Glomerular endothelial cell (primary cell): ENCODE measurements at places on chromosomes 4 and X.

DNA sequence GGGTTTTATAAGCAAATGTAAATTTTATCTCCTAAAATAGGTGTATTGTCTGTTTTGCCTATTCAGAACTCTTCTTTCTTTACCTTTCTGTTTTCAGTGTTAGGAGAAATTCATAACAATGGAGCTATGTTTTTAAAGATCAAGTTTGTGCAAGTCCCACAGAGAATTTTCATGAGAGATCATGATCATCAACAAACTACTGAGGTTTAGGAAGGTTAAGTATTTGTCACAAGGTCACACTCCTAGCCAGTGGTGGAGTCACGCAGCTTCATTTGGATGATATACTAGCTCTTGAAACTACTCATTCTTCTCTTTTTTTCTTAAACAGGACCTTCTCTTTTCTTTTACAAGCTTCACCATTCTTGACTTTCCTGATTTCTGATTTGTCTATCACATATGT lies 892.6 kb upstream of the FRG1 start:
- no peak for DNase-seq

DNA sequence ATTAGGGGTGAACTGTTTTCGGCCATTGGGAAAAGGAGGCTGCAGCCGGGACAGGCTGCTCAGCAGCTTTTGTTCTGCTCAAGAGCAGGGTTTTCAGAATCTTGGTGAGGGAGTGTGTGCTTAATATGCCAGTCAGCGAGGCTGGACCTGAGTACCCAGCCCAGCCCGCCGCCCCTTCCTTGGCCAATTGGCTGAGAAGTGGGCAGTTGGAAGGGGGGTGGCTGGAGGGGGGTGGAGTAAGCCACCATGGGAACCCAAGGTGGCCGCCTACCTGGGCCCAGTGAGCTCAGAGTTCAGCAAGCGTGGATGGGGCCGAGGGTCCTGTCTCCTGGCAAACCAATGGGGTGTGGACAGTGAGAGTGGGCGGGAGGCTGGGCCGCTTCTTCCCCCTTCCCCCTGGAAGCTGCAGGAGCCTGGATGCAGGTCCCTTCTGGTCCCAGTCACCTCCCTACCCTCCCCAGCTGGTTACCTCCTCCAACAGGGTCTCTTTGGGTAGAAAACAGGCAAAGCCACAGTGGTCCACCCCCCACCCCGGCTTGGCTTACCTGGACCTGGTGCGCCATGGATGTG lies 52.5 kb downstream of the SORCS2 start:
- DNase-seq, result no peak

DNA sequence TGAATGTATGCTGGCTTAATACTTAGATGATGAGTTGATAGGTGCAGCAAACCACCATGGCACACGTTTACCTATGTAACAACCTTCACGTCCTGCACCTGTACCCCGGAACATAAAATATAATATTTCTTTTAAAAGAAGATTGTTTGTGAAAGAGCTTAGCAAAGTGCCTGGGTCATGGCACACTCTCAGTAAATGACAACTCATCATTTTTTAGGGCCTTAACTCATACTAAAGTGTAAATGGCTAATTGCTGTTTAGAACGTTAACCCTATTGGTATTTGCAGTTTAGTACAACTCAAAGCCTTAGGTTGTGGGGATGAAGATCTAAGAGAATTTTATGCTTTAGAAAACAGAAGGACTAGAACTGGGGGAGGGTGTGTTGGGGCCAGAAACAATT lies 67.7 kb downstream of the SEL1L3 start:
- no peak for DNase-seq

DNA sequence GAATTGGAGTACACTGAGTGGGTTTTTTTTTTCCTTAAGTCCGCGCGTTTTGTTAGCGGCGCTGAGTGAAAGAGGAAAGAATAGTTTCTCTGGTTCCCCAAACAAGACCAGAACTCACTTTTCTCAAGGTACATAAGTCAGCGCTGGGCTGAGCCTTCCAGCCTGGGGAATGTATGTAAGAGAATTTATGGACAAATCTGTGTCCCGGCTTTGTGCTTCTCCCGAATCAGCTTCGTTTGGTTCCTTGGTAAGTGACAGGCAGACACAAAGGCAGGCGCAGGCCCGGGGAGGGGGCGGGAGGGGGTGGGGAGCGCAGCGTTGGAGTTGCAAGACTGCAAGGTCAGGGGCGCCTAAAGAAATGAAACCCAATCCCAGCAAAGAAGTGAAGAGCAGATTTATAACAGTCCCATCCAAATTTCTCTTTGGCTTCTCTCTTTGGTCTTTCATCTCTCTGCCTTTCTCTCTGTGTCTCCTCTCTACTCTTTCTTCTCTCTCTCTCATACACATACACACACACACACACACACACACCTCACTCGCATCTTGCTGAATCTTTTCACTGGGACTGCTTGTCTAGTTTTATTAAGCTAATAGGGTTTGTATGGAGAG lies 981 bp downstream of the TET2 start:
- DNase-seq, result peak; percentile 39

GRCh38 chrX:49859491-49859890 lies 19.8 kb upstream of the USP27X start:
- DNase-seq, result no peak

- DNase-seq, result no peak
Observed at GRCh38 chr4:15516494-15516893, 46.8 kb downstream of the CC2D2A start.

DNA sequence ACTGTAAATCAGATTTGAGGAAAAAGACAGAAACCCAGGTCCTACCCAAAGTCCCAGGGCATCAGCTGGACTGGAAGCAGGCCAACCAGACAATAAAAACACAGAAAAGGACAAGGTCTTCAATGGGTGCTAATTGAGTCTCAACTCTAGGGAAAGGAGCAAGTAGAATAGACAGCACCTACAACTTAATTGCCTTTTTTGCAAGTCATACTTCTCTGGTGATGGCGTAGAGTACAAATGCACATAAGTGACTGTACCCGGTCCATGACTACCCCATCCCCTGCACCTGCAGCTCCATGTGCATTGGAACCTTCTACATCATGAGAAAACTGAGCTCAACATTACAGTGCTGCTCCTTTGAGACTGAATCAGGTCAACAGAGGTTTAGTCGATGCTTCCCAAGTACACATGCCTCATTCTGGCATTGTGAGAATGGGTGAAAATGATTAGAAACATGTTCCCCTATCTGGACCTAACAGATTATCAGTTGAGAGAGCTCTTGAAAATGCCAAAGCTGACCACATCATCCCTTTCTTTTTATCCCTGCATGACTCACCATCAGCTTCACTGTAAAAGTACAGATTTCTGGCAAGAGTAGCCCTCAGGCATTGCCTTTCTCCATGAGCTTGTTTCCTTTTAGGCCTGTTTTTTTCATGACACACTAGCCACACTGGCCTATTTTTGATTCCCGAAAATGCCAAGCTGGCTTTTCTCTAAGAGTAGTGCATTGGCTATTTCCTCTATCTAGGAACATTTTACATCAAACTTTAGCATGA lies 298.3 kb downstream of the HS3ST1 start:
- DNase-seq, result no peak

DNA sequence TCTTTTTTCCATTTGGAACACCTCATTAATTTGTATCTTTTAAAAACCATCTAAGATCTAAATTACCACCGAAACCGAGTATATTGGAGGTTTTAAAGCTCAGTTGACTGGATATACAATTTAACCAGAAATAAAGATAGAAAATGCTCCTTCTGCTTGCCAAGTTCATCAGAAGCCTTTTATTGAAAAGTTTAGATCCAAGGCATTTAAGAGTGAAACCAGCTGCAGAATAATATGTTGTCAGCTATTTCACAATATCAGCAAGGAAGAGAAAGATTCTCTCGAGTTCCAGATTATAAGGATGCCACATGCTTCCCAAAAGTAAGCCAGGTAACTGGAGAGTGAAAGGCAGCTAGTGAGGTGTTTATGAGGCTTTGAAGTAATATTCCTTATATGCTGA lies 217.4 kb downstream of the DCTD start:
- DNase-seq, result no peak

DNA sequence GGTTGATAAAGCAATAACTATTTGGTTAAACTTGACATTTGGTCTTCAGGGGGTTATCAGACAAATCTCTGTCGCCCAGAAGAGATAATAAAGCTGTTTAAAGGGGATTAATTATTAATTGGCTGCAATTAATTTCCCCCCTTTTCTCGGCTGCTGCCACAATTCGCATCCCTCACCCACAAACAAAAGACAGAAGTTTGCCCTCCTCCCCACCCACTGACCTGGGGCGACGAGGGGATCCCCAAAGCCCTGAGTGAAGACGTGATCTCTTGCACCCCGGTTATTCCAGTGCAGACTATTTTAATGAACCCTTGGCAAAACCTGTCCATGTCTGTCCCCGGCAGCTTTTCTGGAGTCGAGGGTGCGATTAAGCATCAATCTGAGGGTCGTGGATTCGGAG lies 55.7 kb upstream of the TMEM33 start:
- DNase-seq, result no peak

DNA sequence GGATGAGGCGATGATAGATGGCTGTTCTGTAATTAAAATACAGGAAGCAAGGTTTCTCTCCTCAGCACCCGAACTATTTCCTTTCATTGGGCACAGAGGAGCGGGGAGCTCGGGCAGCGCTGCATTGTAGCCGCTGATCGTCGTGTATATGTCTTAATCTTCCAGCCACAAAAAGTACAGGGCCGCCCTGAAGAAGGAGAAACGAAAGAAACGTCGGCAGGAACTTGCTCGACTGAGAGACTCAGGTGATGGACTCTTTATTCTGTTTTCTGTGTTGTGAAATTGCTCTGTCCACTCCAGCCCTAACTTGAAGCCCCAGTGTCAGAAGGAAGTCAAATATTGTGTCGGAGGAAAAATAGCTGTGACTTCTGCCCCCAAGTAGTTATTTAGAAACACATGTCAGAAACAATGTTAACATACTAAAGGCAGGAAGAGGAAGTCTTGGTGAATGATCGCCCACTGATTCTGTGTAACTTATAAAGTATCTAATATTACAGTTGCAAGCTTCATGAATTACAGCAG lies 546 bp downstream of the ZRSR2 start:
- DNase-seq, result no peak

DNA sequence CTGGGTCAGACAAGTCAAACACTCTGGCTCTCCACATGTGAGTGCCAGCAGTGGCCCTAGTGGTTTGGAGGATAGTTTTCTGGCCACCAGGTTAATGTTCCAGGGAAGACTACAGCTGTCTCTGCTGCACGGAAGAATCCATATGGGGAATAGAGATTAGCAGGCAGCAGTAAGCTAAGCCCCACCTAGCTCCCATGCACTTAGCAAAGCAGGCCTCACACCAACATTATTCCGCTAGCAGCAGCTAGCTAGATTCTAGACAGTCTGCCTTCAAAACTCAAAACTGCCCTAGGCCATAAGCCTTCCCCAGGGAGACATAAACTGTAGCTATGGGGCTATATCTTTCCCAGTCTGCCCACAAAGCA lies 203.4 kb downstream of the CHIC1 start:
- no peak for DNase-seq

DNA sequence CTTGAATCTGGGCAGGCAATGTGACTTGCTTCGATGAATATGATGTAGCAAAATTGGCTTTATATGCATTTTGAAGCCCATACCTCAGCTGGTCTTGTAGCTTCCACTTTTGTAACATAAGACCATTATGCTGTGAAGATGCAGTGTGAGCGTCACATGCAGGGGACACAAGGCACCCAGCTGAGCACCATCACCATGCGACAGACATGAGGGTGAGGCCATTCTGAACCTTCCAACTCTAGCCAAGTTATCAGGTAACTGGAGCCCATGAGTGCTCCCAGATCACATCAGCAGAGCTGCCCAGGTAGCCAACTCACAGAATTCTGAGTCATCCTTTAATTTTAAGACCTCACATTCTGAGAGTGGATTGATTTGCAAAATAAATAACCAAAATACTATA lies 705.9 kb downstream of the FSTL5 start:
- DNase-seq, result no peak

DNA sequence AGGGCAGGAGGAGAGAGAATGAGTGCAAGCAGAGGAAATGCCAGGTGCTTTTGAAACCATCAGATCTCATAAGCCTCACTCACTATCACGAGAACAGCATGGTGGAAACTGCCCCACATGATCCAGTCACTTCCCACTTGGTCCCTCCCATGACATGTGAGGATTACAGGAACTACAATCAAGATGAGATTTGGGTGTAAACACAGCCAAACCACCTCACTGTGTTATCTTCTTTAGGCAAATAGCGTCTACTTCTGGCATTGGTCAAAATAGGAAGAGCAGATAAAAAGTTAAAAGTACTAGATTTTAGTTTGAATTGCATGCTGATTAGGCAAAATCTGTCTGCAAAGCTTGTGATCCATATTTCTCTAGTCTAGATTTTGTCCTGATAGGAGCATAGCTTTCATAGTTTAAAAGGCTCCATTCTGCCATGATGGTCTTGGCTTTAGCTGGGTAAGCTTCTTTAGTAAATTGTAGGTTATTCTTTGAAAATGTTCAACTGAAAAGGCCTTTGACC lies 267.5 kb downstream of the NKX6-1 start:
- DNase-seq, result no peak
